Spleen (tissue), 13 donors: ENCODE measurements at places on chromosomes 5 and 9. TPM values are rescaled to one million over a fixed set of nuclear protein-coding genes. Genes with fewer than 3 reads are reported as not detected.

- DNase-seq, result no peak
Measured at GRCh38 chr5:23314827-23315226, 192.6 kb upstream of the PRDM9 start.

GRCh38 chr9:68731857-68732256 is 26.8 kb downstream of the PIP5K1B start:
- no peak for DNase-seq

IL5 gene
- not detected for total RNA-seq

DNA sequence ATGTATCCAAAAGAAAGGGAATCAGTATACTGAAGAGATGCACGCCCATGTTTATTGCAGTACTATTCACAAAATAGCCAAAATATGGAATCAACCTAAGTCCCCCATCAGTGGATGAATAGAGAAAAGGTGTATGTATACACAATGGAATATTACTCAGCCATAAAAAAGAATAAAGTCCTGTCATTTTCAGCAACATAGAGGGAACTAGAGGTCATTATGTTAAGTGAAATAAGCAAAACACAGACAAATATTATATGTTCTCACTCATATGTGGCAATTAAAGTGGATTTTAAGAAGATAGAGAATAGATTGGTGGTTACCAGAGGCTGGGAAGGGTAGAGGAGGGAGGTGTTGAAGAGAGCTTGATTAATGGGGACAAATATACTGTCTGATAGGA is 88.6 kb downstream of the NIPBL start:
- no peak for DNase-seq

DNA sequence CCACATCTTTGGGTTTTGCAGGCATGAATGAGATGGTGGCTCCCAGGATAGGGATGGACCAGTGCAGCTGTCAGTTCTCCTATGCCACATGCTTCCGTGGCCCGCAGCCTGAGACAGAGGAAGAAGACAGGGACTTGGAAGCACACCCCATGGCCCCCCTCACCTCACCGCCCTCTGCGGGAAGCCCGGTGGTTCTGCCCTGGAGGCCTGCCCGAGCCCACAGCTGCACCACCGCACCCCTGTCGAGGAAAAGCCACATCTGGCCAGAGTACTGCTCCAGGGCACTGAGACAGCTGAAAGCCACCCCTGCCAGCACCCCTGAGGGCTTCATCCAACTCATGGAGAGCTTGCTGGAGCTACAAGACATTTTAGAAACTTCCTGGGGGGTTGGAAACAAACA is 7.6 kb upstream of the TRMT10B start:
- DNase-seq, result no peak

GRCh38 chr5:57566914-57567313 is 84.3 kb upstream of the ACTBL2 start:
- DNase-seq, result no peak
